ENCODE measurements at places on chromosomes 2 and 18.

DNA sequence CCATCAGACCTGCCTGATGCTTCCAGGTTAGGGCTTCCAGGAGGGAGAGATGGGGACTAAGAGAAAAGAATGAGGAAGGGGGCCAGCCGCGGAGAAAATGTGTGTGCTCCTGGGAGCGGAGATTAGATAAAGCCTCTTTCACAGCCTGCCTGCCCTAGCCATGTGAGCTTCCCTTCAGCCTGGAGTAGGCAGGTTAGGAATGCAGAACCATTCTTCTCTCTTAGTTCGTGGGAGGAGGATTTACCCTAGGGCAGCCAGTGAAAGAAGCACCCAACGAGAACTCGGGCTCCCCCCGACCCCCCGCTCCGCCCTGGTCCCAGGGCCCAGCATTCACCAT lies 36.1 kb downstream of the POMC start:
- DNase-seq: no peak

DNA sequence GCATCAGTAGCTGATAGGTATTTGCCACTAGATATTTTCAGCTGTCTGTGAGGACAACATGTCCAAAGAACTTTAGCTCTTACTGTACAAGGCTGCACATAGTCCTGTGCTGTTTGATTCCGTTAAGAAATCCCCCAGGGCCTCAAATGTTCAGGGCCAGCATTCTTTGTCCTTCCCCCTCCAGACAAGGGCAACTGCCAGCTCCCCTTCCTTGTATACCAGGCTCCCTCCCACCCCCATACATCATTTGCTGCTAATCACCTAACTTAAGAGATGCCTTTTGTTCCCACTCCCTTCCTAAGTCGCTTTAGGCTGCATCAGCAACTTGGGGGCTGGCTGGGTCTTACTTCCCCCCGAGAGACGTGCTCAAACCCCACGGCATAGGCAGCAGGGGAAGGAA lies 138.7 kb downstream of the CDH20 start:
- DNase-seq: no peak

DNA sequence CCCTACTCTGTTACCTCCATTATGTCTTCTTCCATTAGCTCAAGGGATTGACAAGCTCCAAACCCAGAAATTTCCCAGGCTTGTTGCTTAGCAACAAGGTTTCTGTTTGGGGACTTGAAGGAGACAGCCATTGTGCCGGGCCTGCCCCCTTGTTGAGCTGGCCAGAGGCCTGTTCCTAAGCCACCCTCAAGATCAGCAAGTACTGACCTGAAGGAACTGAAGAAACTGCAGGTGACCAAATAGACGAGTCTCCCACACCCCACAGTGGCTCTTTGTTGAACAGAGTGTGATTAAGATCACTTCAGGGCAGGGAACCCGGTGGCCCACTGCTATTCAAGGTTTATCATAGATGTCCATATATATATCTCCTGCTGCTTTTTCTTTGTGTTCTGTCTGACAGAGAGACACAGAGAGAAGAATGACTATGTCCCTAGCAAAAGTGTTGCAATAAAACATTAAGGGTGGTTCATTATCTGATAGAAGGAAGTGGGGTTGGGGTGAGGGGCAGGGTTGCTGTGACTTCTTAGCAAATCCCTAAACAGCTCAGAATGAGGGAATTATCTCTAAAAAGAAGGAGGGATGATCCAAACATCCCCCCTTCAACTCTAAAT lies 69.2 kb downstream of the RNF144A start:
- DNase-seq: no peak

DNA sequence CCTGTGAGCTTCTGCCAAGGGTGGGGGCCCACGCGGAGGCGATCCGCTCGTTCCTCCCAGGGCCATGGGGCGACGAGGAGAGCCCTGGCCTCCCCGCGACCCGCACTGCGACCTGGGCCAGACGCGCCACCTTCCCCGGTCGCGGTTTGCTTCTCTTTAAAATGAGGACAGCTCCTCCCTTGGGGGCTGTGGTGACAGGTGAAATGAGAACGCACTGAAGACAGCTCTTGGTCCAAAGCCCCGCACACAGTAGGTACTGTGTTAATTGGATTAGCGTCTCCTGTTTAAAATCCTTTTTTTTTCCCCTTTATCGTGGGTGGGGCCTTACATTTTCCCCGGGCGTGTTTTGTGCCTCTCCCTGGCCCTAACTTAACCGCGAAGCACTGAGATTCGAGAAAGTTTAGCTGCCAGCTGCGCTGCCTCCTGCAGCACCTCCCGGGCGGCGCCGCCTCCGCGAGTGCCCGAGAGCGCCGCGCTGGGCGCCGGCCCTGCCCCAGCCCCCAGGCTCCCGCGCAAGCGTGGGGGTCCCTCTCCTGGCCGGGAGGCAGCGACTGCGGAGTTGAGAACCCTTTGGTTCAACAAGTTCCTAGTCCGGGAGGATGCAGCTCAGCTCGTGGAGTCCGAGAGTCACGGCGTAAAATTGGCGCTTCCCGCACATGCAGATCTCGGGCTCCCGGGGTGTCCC lies 1.1 kb downstream of the HPCAL1 start:
- DNase-seq: no peak

DNA sequence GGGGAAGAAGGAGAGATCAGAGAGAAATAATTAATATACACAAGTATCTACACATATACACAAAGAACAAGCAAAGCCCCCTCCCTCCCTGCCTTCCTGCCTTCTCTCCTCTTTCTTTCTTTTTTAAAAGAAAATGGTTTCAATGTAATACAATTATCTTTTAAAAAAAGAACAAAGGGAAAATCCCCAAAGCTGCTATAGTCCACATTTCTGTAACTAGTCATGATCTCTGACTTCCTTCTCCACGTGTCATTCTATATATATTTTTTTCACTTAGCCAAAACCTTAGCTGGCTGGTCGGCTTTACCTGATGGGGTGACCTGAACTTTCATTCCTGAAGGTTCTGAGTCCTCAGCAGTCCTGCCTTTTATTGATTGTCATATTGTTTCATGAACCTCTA lies 44.3 kb downstream of the MAP3K20 start:
- no peak for DNase-seq

Data from GM04504 (cell line).